ENCODE measurements at places on chromosomes 4 and X. TPM values are rescaled to one million over a fixed set of nuclear protein-coding genes. Genes with fewer than 3 reads are reported as not detected.

GRCh38 chrX:100659431-100660137, 15.6 kb downstream of the SRPX2 start:
- no peaks in the 10 kb centered on the region for H3K4me1 ChIP-seq
- DNase-seq = no peak
- no peaks in the 10 kb centered on the region for H3K27me3 ChIP-seq
- H3K36me3 ChIP-seq = no peaks in the 10 kb centered on the region
- no peak overlapping the region for H3K4me3 ChIP-seq

DNA sequence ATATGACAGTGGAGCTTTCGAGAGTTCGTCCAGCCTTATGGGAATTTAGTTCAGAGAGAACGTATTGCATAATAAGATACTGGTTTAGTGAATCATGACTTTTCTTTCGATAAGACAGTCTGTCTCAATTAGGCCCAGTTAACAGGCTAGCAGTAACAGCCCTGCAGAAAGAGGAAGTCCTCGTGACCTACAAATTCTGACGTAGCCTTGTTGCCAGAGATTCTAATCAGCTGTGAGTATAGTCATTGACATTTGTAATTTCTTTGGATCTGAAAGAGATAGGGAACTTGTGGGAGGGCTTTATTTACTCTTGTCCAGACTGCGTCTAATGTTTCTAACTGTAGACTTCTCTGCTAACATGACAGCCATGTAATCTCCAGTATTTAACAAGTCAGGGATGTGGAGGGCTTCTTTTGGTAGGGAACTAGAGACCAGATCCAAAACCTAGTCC, 15.8 kb downstream of the ART3 start:
- no peaks in the 10 kb centered on the region for H3K27me3 ChIP-seq
- H3K4me3 ChIP-seq = no peak overlapping the region
- no peak overlapping the region for H3K27ac ChIP-seq
- H3K4me1 ChIP-seq = no peaks in the 10 kb centered on the region
- no peaks in the 10 kb centered on the region for H3K36me3 ChIP-seq

DNA sequence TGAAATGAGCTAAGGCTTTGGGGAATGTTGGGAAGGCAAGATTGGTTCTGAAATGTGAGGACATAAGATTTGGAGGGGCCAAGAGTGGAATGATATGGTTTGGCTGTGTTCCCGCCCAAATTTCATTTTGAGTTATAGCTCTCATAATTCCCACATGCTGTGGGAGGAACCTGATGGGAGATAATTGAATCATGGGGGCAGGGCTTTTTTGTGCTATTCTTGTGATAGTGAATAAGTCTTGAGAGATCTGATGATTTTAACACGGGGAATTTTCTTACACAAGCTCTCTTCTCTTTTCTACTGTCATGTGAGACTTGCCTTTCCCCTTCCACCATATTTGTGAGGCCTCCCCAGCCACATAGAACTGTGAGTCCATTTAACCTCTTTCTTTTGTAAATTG, 157.6 kb upstream of the C1QTNF7 start:
- DNase-seq = no peak
- no peaks in the 10 kb centered on the region for H3K4me1 ChIP-seq
- no peaks in the 10 kb centered on the region for H3K36me3 ChIP-seq
- no peak overlapping the region for H3K27ac ChIP-seq
- no peaks in the 10 kb centered on the region for H3K27me3 ChIP-seq

DNA sequence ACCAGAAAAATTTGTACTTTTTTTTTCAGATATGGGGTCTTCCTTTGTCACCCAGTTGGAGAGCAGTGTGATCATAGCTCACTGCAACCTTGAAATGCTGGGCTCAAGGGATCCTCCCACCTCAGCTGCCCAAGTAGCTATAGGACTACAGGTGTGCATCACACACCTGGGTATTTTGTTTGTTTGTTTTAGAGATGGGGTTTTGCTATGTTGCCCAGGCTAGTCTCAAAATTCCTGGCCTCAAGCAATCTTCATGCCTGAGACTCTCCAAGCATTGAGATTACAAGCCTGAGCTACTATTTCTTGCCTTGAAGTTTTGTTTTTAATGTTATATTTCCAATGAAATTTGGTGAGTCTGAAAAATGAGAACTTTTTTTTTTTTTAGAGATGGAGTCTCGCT, 847.8 kb downstream of the TRIML1 start:
- no peak overlapping the region for H3K27ac ChIP-seq
- no peaks in the 10 kb centered on the region for H3K27me3 ChIP-seq
- H3K4me1 ChIP-seq = no peaks in the 10 kb centered on the region
- no peaks in the 10 kb centered on the region for H3K36me3 ChIP-seq

DNA sequence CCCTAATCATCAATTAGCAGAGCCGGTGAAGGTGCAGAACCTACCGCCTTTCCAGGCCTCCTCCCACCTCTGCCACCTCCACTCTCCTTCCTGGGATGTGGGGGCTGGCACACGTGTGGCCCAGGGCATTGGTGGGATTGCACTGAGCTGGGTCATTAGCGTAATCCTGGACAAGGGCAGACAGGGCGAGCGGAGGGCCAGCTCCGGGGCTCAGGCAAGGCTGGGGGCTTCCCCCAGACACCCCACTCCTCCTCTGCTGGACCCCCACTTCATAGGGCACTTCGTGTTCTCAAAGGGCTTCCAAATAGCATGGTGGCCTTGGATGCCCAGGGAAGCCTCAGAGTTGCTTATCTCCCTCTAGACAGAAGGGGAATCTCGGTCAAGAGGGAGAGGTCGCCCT, 3.3 kb upstream of the OPN1LW start:
- DNase-seq = no peak
- H3K36me3 ChIP-seq = no peaks in the 10 kb centered on the region
- no peaks in the 10 kb centered on the region for H3K27me3 ChIP-seq
- H3K4me3 ChIP-seq = no peak overlapping the region

DNA sequence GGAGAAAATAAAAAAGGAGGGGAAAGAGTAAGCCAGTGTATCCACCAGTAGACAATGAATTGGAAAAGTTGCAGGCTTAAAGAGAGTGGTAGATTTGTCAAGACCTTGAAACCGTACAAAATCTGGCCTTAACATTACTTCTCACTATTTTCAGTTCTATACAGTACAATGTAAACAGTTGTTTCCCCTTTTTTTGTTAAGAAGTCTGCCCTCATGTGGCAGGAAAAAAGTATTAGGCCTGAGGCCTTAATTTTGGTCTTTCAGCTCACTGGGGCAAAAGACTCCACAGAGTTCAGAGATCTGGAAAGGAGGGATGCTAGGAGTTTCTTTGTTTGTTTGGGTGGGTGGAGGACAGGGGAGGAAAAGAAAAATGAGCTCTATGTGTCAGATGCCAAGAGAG, 92.8 kb upstream of the CCDC160 start:
- no peaks in the 10 kb centered on the region for H3K27me3 ChIP-seq
- H3K4me3 ChIP-seq = no peak overlapping the region
- no peaks in the 10 kb centered on the region for H3K36me3 ChIP-seq
- no peak for DNase-seq
- no peak overlapping the region for H3K27ac ChIP-seq

- no peaks in the 10 kb centered on the region for H3K36me3 ChIP-seq
- no peak overlapping the region for H3K27ac ChIP-seq
- no peaks in the 10 kb centered on the region for H3K27me3 ChIP-seq
- H3K4me1 ChIP-seq = no peaks in the 10 kb centered on the region
These were observed 79.3 kb upstream of the DYNLT3 start for GRCh38 chrX:37926700-37927099.

Gene NPY1R
- total RNA-seq = not detected

Gene GPM6B
- not detected for total RNA-seq

Gene STK26
- 52.0 TPM for total RNA-seq
